ENCODE measurements at places on chromosomes 1 and 21.
A peak's percentile ranks its signal among the peaks of the same experiment; 100 is the strongest.

GRCh38 chr1:235105051-235106043 is 23.3 kb downstream of the TOMM20 start:
- no peak for DNase-seq

- DNase-seq, result peak; percentile 2
Observed at GRCh38 chr1:39995973-39996393, 41.0 kb downstream of the MFSD2A start.

DNA sequence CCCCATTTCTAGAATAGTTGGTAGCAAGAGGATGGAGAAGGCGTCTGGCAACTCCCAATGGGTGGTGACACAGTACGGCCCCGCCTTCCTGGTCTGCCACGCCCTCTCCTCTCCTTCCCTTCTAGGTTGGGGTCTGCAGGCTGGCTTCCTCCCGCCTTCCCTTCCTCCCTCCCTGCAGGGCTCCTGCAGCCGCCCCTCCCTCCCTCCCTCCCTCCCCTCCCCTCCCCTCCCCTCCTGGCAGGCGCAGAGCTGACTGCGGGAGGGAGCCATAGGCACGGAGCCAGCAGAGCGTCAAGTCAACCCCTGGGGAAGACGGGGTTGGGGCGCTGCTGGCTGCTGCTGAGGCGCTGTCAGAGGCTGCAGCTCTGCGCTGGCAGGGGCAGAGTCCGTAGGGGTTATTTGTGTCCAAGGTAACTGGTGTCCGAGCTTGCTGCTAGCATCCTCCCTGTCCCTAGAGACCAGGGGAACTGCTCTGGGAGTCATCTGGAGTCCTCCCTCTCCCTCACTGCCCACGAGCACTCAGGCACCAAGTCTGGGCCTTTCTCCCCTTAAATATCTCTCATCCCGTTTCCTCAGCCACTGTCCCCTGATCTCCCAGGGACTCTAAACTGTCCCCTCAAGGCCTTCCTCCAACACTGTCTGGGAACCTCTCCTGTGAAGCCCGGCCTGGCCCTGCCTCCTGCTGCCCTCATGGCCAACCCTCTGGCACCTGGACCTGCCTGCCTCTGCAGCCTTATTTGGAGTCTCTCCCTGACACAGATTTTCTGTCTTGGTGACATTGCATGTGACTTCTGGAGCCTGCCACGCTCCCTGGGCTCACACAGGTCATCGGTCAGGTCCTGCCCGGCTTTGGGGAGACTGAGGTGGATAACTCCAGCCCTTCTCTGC is 57.4 kb upstream of the ACOT11 start:
- DNase-seq, result no peak

DNA sequence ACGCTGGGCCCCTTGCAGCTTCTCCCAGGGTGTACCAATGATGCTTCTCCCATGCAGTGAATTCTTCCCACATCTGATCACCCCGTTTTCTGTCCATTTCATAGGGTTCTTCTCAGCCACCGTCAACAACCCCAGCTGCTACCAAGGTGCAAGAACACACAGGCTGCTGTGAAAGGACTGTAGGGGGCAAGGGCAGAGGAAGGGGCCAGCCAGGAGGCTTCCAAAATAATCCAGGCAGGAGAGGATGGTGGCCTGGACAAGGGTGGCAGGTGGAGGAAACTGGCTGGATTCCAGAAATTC is 113.3 kb upstream of the WNT4 start:
- DNase-seq, result no peak
